Adipocyte (in vitro differentiated cells): ENCODE measurements at places on chromosomes 3 and 15.

GRCh38 chr3:143974271-143975238 is 2.9 kb downstream of the DIPK2A start:
- DNase-seq, result peak; percentile 56

GRCh38 chr3:249587-250262 is 53.2 kb downstream of the CHL1 start:
- no peak for DNase-seq

GRCh38 chr15:76512971-76513370 is 176.4 kb downstream of the ISL2 start:
- peak; percentile 6 for DNase-seq

- no peak for DNase-seq
These were observed 72.1 kb downstream of the GJD2 start for GRCh38 chr15:34682674-34683073.

- no peak for DNase-seq
These were observed 64.8 kb upstream of the CLSTN2 start for GRCh38 chr3:139870000-139870675.

GRCh38 chr15:26934848-26935247 is 36.1 kb upstream of the GABRG3 start:
- no peak for DNase-seq

DNA sequence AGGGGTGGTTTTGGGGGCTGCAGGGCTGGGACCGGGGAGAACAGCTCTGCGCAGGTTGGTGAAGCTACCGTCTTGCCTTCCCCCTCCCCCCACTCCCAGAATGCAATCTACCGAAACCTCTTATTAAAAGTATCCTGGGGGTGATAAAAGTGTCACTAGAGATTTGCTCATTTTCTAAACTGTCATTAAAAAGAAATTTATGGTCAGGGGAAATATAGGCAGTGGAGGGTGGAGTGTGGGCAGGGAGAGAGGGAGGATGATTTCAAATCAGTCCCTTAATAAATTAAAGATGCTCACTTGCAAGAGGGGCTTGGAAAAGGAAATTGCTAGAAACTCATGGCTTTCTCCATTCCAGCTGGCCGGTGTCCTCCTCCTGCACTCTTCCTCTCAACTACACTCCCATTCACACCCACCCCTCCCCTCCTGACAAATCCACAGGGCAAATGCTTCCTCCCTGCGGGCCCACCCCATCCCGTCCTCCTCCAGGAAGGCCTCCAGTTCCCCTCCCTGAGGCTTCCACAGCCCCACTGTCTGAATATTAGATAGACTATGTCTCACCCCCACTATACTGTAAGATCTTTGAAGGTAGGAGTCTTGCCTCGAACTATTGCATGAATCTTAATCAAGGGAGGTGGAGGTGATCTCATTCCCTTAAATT is 83.9 kb downstream of the TLE3 start:
- no peak for DNase-seq

DNA sequence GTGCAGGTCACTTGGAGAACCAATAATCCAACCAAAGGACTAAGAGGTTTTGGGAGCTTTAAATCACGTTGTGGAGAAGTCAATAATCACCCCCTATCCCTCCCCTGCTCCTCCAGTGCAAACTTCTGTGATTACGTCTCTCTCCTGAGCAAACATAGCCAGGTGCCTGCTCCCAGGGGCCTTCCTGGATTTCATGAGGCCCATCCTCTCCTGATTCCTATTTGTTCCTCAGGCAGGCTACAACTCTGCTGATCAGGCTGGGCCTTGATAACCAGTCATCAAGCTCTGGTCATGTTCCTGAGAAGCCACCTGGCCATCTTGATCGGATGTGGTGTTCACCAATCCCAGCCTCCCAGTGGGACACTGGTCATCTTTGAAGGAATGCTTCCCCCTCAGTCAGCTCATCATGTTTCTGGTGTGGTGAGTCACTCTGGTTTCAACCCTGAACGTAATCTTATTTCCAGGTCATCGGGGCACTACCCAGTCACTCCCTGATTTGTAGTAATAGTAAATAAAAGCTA is 2.9 kb upstream of the ZNF710 start:
- DNase-seq, result peak; percentile 24

DNA sequence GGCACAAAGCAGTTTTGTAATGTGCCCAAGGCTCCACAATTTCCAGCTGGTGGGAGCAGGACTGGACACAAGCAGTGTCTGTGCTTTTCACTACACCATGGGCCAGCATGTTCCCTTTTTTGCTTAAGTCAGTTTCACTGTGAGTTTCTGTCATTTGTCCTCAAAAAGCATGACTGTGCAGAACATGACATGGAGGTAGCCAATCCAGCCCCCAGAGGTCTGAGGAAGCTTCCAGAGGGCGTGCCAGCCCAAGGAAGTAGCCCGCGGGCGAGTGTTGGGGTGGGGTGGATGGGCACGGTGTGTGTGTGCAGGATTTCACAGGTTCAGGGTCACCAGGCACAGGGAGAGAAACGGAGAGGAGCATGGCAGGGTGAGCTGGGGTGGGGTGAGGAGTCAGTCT is 8.0 kb upstream of the EEFSEC start:
- no peak for DNase-seq

GRCh38 chr3:148641722-148642121 is 56.0 kb upstream of the AGTR1 start:
- DNase-seq, result no peak

- DNase-seq, result peak; percentile 99
These were observed 7.6 kb downstream of the EPHB3 start for GRCh38 chr3:184568924-184569829.

DNA sequence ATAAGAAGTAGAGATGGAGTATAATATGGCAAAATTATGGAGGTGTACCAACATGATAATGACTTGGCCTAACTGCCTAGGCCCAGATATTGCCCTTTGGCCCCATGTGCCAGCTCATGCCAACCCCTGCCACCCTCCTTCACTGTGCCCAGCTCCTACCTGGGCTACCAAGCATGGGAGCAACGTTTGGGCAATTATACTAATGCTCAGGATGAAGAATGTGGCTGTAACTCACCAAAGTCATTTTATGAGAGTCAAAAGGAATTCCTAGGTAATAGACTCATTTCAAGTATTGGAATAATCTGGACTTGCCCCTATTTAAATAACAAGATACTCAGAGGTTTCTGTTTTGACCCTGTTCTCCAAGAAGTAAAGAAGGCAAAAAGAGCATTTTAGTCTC is 240.2 kb upstream of the IL12A start:
- no peak for DNase-seq

- DNase-seq, result no peak
These were observed 55.4 kb downstream of the BOC start for GRCh38 chr3:113266738-113267137.

DNA sequence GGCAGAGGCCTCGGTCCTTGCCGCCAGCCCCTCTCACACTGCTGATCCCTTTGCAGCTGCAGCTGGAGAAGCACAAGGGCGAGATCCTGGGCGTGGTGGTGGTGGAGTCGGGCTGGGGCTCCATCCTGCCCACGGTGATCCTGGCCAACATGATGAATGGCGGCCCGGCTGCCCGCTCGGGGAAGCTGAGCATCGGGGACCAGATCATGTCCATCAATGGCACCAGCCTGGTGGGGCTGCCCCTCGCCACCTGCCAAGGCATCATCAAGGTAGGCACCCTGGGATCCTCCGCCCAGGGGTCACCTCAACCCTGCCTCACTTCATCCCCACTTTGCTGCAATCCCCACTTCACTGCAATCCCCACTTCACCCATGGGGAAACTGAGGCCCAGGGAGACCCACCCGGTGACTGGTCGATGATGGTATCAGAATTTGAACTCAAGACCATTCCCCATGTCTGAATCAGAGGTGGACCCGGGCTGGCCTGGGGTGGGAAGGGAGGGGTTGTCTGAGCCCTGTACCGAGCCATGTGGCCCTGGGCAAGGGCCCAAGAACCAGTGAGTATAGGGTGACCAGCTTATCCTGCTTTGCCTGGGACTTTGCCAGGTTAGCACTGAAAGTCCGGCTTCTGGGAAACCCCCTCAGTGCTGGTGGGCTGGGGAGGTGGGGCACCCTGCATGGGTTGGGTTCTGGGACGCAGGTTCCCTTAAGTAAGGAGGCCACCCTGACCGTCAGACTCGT is 162.9 kb downstream of the NSMCE3 start:
- no peak for DNase-seq

- no peak for DNase-seq
These were observed 3.9 kb upstream of the RBSN start for GRCh38 chr3:15102836-15103235.

GRCh38 chr3:42572278-42572677 is 9.5 kb downstream of the SEC22C start:
- DNase-seq, result peak; percentile 17

DNA sequence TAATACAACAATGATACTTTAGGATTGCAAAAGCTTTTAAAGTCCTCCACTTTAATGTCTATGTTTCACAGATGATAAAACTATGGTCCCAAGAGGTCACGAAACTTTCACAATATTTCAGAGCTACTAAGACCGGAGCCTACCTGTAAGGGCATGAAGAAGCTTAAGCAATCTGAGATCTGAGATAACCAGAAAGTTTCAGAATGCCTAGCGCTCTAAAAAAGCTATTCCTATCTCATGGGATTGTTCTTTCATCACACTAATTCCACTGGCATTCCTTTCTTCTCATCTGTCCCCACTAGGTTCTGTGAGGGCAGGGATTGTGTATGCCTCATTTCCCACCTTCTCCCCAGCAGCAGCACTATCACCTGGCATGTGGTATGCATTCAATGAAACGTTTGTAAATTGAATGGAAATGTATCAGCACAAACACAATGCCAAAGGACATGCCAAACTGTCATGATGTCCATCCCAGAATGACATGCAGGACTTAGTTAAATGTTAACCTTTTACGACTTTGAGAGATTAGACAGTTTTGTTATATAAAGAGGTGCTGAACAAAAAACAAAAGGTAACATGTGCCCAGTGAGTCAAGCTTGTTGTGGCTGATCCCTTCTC is 104.7 kb upstream of the NR2F2 start:
- no peak for DNase-seq

- no peak for DNase-seq
These were observed 272.5 kb downstream of the TBC1D5 start for GRCh38 chr3:17469954-17470353.

- DNase-seq, result no peak
These were observed 21.4 kb upstream of the PCOLCE2 start for GRCh38 chr3:142910280-142910679.

DNA sequence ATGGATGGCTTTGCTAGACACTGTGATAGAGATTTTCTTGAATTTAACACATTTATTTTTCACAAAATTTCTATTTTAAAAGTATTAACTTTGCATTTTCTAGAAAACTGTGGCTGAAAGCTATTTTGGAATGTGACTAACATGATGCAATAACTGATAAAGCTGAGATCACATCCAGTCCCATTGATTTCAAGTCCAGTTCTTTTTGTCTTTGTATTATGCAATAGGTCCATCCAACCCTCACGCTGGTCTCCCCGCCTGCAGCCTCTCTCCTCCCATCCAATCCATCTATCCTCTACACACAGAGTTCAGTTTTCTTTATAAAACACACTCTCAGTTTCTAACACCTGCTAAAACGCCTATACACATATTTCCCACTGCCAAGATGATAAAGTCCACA is 178.8 kb downstream of the CNTN3 start:
- no peak for DNase-seq

- peak; percentile 12 for DNase-seq
These were observed 126.3 kb downstream of the EEFSEC start for GRCh38 chr3:128279601-128279880.

GRCh38 chr3:194913316-194913715 is 227.6 kb downstream of the FAM43A start:
- no peak for DNase-seq

- no peak for DNase-seq
These were observed 58.3 kb upstream of the CFAP20DC start for GRCh38 chr3:59107856-59108815.

- no peak for DNase-seq
These were observed 38.7 kb downstream of the ANP32A start for GRCh38 chr15:68781766-68782588.

DNA sequence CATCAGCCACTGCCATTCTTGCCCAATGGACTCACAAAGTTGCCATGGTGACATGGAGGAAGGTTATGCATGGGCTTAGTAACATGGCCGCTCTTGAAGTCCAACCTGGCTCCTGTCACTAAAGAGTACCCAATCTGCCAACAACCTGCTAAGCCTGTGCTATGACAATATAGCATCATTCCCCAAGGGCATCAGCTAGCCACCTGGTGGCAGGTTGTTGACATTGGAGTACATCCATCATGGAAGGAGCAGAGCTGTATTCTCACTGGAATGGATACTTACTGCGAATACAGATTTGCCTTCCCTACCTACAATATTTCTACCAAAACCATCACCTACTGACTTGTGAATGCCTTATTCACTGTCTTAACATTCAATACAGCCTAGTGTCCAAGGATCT is 138.9 kb upstream of the RORA start:
- DNase-seq, result no peak

DNA sequence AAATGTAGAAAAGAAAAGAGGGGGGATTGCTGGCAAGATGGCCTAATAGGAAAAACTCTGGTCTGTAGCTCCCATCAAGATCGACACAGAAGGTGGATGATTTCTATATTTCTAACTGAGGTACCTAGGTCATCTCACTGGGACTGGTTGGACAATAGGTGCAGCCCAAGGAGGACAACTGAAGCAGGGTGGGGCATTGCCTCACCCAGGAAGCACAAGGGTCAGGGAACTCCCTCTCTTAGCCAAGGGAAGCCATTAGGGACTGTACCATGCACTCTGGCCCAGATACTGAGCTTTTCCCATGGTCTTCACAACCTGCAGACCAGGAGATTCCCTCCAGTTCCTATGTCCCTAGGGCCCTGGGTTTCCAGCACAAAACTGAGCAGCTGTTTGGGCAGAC is 22.6 kb upstream of the IGSF10 start:
- no peak for DNase-seq

DNA sequence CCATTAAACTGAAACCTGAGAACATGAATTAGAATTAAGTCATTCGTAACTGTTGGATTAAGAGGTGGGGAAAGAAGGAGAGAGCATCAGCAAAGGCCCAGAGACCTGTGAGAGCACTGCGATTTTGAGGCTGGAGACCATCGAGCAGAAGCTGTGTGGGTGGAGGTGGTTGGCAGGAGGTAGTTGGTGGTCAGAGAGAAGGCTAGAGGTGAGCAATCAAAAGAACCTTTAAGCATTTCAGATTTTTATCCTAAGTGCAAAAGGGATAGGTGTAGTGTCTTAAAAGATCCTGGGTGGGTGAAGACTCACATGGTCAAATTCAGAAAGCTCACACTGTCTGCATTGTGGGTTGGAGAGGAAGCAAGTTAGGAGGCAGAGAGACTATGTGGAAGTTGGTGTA is 65.1 kb upstream of the TEX264 start:
- DNase-seq, result no peak

GRCh38 chr3:125123451-125124305 is 67.9 kb upstream of the HEG1 start:
- DNase-seq, result no peak
